Stimulated activated naive CD8-positive, alpha-beta T cell treated with anti-CD3 and anti-CD28 coated beads, Interleukin-15, amount 100 ng/mL, for 72 hours (primary cell): ENCODE measurements at places on chromosomes 7 and 10.

DNA sequence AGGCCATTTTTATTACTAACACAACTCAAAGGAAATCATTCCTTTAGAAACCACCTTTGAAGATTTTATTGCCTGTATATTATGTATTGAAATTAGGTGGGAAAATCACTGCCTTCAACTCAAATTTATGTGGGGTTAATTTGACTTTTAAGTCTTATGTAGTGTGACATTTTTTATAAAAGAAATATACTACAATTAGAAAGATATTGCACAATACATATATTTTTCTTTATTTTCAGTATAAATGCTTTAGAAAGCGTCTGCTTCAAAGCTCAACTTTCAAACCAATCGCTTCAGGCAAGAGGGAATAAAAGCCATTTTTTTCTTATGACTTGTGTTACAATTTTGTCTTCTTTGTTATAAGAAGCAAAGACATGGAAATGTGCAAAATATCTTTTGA, 337.4 kb upstream of the ZWINT start:
- no peak for DNase-seq

- no peak for DNase-seq
Measured at GRCh38 chr7:98826387-98826786, 43.4 kb downstream of the TMEM130 start.

- DNase-seq: no peak
Measured at GRCh38 chr7:74467876-74468275, 14.2 kb downstream of the GTF2IRD1 start.

DNA sequence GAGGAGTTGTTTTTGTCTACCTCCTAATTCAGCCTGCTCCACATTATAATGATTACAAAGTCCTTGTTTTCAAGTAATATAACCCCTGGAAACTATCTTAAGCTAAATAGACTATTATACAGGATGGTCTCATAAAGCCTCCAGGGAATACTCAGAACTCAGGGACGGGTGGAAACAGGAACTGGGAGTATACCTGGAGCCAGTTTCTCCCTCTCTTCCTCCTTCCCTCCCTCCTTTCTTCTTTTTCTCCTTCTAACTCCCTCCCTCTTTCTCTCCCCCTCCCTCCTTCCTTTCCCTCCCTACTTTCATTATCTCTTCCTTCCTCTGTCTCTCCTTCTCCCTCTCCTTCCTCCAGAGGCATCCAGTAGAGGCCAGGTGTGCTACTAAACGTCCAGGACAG, 76.2 kb upstream of the PRR15 start:
- no peak for DNase-seq

GRCh38 chr7:97078023-97078969, 39.2 kb upstream of the SDHAF3 start:
- DNase-seq: no peak

DNA sequence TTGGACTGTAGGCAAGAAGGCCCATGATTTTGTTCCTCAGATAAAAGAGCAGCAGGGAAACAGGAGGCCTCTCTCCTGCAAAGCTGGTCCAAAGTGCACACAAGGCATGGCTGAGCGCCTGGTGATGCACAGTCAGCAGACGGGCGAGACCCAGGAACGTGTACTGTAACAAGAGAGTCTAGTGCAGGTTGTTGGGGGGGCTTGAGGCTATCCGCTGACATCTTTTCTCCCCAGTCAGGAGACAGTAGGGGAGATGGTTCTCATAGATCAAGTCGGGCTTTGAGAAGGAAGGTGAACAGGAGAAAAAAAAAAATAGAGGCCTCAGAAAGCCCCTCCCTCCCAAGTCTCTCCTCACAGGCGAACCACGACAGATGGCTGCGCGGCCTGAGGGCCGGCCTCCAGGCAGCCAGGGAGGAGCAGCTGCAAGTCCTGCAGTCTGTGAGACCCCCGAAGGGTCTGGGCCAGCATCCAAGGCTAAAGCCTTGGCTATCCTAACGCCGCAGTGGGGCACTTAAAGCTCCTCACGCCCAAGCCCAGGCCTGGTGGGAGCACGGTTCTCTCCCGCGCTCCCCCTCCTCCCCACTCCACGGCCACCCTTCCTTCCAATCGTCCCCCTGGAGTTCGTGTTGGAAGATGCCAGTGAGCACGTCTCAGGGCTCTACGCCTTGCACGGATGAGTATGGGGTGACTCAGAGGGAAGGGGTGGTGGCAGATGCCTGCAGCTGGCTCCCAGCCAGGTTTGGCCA, 68.3 kb downstream of the PRKAG2 start:
- no peak for DNase-seq

DNA sequence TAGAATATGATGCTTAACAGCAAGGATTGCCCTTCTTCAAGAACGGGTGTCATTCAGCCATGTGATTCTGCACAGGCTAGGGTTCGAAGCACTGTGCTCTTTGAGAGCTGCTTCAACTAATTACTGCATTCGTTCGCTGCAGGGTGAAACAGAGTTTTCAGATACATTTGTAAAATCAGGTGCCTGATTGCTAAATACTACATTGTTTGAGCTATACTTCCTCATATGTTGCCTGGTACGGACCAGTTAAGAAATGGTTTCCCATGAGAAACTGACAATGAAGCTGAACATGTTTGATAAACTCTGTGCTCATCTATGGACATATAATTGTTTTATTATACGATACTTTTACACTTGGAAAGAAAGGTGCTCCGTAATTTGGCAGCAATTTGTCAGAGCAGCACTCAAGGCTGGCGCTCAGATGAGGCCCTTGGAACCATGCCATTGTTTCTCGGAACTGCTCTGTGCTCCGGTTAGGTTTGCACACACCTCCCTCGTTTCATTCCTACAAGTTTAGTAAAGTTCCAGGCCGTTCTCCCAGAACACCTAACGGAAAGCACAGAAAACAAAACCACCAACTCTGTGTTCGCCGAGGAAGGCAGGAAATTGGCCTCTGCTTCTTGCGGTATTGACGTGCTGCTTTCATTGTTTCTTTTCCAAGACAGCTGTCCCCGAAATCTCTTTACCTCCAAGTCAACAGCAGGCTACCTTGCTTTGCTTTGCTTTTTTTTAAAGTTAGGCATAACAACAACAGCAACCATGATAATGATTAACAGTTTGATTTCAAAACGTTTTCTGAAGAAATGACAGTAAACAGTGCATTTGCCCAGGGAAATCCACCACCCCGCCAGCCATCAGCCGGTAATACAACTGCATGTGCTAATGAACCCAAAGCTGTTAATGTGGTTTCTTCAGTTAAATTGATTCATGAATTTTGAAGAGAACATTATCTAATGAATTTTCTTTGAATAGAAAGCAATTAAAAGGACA, 206.9 kb downstream of the EBF3 start:
- DNase-seq: no peak

DNA sequence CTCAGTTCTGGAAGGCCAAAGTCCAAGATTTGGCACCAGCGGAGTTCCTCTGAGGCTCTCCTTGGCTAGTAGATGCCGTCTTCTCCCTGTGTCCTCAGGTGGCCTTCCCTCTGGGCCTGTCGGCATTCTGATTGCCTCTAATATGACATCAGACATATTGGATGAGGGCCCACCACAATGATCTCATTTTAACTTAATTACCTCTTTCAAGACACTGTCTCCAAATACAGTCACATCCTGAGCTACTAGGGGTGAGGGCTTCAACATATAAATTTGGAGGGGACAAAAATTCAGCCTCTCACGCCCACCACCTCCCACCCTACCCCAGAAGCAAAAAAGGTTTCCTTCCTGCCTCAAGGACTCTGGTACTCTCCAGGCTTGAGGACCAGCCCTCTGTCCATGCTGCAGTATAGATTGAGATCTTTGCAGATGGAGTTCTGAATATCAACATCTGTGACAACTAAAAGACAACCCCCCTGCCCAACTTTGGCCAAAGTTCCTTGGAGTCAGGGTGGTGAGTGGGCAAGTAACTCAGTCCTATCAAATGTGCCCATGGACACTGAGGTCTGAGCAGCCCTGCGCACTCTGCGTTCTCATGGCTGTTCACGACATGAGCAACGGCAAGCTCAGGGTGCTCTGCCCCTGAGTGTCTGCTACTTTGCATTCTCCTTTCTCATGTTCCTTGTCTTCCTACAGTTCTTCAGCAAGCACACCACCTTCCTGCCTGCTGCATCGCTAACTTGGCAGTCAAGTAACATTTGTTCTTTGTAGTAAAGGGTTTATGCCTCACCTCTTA, 11.5 kb downstream of the TMEM176B start:
- no peak for DNase-seq

DNA sequence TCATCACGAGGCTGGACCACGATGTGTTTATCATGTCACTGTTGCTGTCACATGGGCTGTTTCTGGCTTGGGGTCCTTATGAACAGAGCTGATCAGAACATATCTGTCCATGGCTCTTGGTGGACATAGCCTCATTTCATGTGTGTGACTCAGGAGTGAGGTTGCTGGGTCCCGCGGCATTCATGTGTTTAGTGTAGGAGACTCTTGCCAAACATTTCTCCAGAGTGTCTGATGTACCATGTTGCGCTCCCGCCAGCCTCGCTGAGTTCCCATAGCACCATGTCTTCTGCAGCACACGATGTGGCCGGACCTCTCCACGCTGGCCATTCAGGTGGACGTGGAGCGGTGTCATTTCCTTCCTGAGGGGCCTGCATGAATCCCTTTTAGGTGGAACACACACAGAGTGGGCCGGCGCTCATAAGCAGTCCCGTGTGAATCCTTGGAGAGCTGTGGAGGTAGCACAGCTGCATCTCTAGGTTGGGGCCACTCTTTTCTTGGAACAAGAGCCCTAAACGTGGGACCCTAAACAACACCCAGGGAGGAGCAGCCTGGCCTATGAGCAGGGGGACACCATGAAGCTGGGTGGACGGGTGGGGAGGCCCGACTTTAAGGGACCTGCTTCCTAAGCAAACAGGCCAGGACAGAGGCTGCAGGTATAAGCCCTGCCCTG, 134.6 kb downstream of the LHPP start:
- DNase-seq: no peak

- DNase-seq: no peak
Measured at GRCh38 chr7:44182827-44183226, 6.4 kb downstream of the GCK start.

- no peak for DNase-seq
Measured at GRCh38 chr10:30056767-30057355, 2.5 kb downstream of the JCAD start.

- no peak for DNase-seq
Measured at GRCh38 chr7:55409482-55410225, 44.5 kb downstream of the LANCL2 start.

DNA sequence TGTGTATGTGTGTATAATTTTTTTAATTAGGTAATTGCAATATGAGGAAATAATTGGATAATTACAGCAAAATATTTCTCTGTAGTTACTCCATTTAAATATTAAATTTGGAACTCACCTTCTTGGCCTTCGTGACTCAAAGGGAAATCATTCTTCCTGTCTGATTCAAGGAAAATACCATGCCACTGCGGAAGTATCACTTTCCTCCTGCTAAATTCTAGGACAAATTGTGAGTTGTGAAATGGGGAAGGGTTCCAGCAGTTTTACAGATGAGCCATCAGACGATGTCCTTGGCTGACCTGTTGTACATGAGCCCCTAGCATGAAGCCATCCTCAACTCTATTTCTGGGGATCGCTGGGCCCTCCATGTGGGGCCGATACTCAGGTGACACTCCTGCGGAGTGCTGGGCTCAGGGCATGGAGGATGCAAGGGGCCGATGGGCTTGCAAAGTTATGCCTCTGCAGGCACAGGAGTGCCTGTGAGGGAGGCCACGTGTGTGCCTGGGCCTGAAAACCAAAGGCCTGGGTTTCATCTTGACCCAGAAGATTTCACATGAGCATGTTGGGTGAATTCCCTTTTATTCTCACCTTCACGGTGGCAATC, 179.6 kb upstream of the TCERG1L start:
- DNase-seq: no peak

DNA sequence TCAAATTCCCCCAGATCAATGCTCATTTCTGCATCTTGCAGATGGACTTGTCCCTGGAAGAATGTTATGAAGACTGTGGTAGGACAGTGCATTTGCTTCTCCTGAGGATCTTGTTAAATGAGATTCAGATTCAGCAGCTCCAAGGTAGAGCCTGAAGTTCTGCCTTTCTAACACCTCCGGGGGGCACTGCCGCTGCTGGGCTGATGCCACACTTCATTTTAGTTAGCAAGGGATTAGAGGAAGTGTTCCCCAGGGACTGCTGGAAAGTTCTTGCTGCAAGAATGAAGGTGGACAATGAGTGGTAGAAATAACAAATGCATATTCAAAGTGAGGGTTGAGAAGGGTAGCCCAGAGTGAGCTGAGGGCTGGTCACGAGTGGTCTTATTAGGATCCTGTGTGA, 434.3 kb upstream of the AKR1E2 start:
- no peak for DNase-seq

DNA sequence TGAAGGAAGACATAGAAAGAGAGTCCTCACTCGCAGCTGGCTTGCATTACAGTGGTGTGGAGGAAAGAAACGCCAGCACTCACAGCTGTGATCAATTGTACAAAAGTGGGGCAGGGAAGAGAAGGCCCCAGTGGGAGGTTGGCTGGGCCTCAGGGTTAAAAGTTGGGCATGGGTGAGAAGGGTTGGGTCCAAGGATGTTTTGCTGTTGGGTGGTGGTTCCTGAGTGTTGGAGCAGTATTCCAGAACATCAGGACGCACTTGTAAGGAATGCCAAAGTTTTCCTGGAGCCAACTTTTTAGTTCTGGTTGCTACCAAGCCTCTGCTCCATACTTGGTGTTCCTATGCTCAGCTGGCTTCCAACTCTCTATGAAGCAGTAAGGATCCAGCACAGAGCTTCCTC, 55.4 kb upstream of the MKRN1 start:
- DNase-seq: no peak

DNA sequence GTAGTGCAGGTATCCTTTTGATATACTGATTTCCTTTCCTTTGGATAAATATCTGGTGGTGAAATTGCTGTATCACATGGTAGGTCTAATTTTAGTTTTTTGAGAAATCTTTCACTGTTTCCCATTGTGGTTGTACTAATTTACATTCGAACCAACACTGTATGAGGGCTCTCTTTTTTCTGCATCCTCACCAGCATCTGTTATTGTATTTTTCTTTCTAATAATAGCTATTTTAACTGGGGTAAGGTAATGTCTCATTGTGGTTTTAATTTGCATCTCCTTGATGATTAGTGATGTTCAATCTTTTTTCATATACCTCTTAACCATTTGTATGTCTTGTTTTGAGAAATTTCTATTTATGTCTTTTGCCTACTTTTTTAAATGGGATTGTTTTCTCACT, 335.4 kb upstream of the MTPN start:
- DNase-seq: no peak

DNA sequence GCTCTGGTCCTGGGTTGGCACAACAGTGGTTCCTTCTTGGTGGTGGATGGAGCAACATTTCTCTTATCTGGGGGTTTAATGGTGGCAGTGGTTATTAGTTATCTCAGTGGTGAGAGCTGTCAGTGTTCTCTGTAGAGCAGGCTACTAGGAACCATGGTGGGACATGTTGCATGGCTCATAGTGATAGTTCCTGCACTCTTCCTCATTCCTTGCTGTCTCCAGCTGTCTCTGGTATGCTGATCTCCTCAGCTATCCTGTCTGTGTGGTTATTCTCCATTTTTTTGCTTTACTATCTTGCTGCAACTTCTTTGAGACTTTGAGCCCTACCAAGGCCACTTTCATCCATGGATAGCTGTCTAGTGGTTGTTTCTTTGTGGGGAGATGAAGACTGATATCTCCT, 44.0 kb downstream of the CCDC7 start:
- DNase-seq: no peak

- no peak for DNase-seq
Measured at GRCh38 chr7:12222889-12223579, 11.9 kb downstream of the TMEM106B start.

GRCh38 chr7:46147871-46148270, 226.8 kb upstream of the IGFBP3 start:
- no peak for DNase-seq

- no peak for DNase-seq
Measured at GRCh38 chr10:15453457-15453856, 82.4 kb upstream of the FAM171A1 start.
